CD4-positive, alpha-beta T cell treated with Interleukin-2 at 100 ng/mL for 4 hours (primary cell): ENCODE measurements at places on chromosomes 3 and 15.

GRCh38 chr3:135148398-135149020 lies 353.4 kb downstream of the EPHB1 start:
- no peak for DNase-seq

- no peak for DNase-seq
Observed at GRCh38 chr3:116238846-116239565, 206.3 kb downstream of the LSAMP start.

GRCh38 chr15:99842071-99842470 lies 108.8 kb upstream of the LYSMD4 start:
- no peak for DNase-seq

- no peak for DNase-seq
Observed at GRCh38 chr3:17355591-17355990, 386.8 kb downstream of the TBC1D5 start.
